NCI-H1436 (cell line): ENCODE measurements at places on chromosomes 12 and 14.

- DNase-seq = peak; percentile 68
Observed at GRCh38 chr14:61280526-61281185, 482 bp downstream of the TMEM30B start.

GRCh38 chr14:54488646-54489317 is at the start of gene GMFB:
TSS of gene GMFB (minus strand) at chr14:54488980. CDS start at chr14:54488927, 53 bp downstream.
- peak; percentile 81 for DNase-seq

GRCh38 chr12:75322464-75322863 is 7.7 kb downstream of the CAPS2 start:
- no peak for DNase-seq

DNA sequence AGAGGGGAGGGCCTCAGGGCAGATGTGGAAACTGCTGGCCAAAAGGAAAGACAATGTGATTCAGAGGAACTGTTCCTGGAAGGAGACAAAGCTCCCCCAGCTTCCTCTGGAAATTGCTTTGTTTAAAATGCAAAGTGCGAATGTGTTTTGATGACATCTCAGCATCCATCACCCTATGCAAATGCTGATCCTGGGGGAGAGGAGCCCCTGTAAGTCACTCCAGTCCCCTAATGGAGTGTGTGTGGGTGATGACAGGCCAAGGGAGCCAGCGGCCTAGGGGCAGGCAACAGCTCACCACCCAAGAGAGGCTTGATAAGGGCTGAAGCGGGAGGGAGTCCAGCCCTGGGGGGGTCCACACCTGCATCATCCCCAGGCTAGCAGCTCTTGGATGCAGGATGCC is 134.2 kb downstream of the ESRRB start:
- no peak for DNase-seq

DNA sequence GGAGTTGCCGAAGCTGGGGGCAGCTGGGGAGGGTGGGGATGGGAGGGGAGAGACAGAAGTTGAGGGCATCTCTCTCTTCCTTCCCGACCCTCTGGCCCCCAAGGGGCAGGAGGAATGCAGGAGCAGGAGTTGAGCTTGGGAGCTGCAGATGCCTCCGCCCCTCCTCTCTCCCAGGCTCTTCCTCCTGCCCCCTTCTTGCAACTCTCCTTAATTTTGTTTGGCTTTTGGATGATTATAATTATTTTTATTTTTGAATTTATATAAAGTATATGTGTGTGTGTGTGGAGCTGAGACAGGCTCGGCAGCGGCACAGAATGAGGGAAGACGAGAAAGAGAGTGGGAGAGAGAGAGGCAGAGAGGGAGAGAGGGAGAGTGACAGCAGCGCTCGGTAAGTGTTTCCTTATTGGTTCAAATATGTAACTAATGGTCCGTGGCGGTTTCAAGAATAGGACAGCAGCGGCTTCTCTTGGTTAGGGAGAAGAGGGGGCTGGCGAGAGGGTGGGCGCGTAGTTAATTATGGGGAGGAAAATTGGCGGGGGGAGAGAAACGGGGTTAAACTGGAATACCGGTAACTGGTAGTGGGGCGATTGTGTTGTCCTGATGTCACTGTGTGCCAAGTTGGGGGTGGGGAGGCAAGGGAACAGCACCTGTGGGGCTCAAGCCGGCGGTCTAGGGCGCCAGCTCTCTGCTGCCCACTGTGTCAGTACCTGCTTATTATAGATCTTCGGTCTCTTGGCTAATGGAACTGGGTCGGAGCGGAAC is 8.4 kb downstream of the HOXC8 start:
- DNase-seq = no peak

DNA sequence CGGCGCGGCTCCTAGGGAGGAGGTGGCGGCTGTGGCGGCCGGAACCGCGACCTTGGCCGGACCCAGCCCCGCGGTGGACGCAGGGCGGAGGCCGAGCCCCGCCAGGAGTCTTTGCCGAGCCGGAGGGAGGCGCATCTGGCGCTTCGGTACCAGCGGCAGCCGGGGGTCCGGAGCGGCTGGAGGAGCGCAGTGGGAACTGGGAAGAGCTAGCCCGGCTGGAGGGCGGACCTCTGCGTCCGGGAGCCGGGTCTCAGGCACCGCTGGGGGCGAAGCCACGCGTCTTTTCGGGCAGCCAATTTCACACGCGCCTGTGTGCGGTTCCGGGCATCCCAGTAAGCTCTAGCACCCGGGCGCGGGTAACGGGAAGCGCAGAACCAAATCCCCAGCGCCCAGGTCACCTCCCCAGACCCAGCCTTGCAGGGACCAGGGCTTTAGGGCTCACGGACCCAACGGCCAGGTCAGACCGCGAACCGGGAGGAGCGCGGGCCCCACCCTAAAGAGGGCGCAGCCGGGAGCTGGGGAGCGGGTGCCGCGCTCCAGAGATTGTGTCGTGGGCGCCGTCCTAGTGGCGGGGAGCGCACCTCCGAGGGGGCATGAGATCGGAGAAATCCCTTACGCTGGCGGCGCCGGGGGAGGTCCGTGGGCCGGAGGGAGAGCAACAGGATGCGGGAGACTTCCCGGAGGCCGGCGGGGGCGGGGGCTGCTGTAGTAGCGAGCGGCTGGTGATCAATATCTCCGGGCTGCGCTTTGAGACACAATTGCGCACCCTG is 89.4 kb downstream of the GALNT8 start:
- DNase-seq = no peak

DNA sequence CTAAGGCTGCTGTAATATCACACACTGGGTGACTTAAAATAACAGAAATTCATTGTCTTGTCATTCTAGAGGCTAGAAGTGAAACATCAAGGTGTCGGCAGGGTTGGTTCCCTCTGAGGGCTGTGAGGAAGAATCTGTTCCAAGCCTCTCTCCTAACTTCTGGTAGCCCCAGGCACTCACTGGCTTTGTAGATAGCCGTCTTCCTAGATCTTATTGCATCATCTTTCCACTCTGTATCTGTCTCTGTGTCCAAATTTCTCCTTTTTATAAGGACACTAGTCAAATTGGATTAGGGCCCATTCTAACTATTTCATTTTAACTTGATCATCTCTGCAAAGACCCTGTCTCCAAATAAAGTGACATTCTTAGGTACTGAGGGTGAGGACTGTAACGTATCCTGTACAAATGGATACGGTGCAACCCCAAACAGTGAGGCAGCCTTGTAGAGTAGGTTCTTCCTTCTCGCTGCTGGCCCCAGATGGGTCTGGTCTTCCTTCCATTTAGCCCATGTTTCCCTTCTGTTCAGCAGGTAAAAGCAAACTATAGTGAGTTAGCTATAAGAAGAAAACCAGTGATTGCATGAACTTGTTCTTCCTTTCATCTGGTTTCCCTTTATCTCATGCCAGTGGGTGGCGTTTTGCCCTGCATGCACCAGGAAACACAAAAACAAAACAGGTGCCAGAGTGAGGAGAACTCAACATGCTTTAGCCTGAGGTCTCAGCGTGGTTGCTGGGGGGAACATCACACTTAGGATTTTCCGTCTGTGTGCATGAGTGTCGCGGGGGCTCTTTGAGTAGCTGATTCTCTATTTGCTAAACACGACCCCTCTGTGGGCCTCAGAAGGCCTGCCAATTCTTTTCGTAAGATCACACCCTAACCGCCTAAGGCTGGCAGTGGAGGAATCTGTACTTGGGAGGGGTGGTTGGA is 19.5 kb downstream of the TTC9 start:
- DNase-seq = no peak

DNA sequence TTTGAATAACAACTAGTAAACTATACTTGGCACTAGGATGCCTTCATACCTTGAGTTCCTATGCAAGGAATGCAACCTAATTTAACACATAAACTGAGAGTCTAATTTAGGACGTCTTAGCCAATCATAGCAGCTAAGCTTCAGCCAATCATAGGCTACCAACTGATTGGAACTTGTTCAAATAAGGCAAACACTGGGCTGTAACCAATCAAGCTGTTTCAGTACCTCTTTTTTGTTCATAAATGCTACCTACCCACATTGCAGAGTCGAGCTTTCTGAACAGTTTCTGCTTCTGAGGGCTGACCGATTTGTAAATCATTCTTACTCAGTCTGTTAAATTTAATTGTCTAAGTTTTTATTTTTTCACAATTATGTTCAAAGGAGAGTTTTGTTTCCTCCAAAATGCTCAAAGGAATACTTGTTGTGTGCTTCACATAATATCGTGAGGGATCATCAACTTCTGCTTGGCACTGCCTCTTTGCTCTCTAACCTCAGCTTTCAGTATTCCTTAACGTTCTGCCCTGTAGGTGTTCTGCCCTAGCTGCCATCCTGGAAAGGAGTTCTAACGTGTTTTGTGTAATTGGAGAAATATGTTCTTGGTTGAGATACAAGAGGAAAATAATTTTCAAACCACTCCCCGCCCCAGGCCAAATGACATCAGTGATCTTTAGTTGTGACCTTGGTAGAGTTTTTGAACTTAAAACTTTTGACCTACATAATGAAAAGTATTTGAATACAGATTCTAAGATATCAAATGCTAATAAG is 380.4 kb upstream of the MIS18BP1 start:
- no peak for DNase-seq

GRCh38 chr12:64998371-64999147 is 122.5 kb downstream of the WIF1 start:
- DNase-seq = no peak

GRCh38 chr14:65853407-65853955 is 441.0 kb downstream of the FUT8 start:
- DNase-seq = no peak

GRCh38 chr14:69537900-69538299 is 36.8 kb downstream of the CCDC177 start:
- no peak for DNase-seq

DNA sequence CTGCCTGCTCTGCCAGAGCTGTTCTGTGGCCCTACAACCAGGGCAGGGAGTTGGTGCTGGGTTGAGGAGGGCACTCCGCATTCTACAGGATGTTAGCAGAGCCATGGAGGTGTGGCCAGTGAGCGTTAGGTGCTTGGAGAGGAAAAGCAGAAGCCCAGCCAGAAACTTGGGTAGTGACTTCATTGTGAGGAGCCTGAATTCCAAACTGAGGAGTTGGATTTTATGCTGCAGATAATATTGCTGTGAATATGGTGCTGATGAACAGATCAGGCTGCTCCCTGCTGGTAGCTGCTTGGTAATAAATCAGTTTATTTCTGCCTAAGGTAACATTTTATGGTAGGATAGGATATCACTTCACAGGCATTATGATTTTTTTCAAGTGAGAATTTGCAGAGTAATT is 7.1 kb upstream of the CCDC175 start:
- DNase-seq = no peak

GRCh38 chr14:66119606-66120231 is 366.5 kb upstream of the CCDC196 start:
- DNase-seq = no peak

GRCh38 chr14:54700717-54701116 is 133.8 kb downstream of the SAMD4A start:
- DNase-seq = no peak

- no peak for DNase-seq
Observed at GRCh38 chr12:102966200-102966863, 8.9 kb downstream of the ASCL1 start.

DNA sequence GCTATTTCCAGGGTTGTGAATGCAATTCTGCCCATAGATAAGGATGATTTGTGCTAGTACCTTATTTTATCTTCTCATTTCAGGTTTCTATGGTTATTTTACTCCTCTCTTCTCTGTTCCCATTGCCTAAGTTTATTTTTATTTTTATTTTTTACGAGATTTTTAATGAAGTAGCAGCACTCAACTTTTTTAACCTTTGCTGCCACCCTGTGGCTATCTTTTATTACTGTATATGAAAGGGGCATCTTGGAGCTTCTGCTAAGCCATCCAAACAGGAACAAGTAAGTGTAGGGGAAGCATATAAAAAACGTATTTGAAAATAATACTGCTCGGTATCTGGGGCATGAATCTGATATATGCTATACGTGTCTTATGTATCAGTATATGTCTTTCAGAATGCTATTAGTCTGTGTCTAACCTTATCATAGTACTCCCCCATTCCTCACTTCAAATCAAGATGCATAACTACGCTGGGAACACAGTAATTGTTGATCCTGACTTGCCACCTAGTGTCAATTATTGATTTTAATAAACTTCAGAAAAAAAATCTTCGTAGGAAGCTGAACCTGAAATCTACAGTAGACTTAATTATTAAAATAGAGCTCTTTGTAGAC is 60.3 kb downstream of the KLRG1 start:
- DNase-seq = no peak

- no peak for DNase-seq
Observed at GRCh38 chr12:104903648-104904423, 54.3 kb downstream of the SLC41A2 start.

DNA sequence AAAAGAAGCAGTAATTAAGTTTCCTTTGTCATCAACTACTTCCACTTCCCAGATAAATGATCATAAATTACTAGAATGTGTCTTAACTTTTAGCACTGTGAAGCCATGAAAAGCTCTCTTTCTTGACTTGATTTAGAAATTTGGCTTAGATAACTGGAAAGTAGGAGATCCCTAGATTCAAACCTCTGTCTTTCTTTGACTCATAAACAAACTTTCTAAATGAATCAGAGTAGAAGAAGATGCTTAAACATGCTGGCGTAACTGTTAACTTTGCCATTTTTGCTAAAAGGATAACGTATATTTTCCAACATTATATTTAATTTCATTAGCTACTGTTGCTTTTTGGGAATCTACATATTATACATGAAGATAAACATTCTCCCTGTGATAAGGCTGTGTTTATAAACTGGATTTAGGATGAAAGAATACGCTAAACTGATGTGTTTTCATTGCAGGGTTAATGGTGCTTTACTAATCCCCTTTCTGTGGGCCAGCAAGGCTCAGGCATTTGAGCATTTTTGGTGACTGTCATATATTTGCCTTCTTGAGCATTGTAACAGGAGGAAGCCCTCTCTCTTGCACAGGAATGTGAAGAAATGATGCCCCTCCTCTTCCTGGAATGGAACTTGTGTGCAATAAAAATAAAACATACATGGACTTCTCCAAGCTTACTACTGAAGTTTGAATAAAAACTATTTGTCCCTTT is 301.4 kb downstream of the BMP4 start:
- no peak for DNase-seq

GRCh38 chr12:123104809-123105208 is 46.1 kb downstream of the PITPNM2 start:
- no peak for DNase-seq

DNA sequence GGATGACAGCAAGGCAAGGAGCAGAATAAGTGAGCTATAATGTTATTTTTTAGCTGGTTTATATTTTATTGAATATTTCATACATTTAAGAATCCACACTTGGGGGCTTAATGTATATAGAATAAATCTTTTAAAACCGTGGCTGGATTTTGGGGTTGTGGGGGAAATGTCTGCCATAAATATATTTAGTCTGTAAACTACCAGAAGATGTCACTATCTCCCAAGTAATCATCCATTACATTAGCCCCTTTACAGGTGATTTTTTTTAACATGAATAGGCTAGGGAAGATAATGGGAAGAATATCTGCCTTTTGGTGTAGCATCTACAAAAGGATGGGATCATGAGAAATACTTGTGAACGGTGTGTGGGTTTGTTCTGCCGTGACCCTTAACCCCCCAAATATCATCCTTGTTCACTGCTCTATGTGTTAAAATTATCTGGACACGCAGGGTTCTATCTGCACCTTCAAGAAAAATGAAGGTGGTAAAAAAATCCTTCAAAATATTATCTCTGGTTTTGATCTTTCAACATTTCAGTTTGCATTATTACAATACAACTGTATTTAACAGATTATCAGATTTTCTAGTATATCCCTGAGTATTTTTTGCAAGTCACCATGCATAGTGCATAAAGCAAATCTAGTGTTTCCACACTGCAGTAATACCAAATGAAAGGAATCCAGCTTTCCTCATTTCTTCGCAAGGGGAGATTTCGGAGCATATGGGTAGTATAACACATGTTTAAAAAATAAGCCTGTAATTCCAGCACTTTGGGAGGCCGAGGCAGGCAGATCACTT is 8.0 kb upstream of the SLC17A8 start:
- DNase-seq = peak; percentile 60
